Fibroblast of gingiva (primary cell): ENCODE measurements at places on chromosomes 3 and 15.

DNA sequence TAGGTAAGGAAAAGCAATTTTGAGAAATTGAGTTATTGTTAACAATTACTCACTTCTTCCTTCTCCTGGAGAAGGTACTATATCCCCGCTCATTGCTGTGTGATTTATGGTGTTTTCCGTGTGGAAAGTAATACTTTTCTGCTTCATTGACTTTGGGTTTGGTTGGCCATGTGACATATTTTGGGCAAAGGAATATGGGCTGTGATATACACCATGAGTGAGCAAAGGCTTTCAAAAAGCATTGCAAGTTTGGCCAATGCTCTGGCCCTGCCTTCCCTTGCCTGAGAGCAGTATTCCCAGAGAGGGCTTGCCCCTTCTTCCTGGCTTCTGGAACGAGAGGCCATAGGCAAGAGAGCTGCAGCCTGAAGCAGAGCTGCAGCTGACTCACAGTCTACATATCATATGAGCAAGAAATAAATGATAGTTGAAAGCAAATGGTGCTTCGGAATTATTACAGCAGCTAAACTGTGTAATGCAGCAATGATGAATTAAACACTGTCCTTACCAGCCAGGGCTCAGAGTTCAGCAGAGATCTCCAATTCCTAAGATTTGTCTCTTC is 216.8 kb upstream of the CD96 start:
- no peak for DNase-seq

DNA sequence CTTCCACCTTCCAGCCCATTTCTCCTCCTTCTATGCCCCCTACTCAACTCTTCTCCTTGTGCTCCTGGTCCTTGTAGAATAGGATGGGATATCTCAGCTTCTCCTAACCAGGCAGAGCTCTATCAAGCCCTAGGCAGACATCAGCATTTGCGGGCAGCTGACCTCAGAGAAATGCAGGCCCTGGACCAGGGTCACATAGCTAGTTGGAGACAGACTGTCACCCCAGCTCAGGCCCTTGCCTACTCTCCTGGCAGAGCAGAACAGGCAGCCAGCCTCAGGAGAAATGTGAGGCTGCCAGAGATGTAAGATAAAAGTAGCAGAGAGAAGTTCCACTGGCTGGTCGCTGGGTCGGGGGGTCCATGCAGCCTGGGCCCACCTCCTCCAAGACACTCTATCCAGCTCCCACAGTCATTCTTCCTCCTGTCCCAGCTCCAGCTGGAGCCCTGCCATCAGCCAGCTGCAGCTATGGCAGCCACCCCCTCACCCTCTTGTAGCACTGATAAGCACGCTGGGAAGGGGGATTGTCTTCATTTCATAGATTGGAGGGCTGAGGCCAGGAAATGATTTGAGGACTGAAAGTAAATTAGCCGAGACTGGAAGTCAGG is 4.0 kb downstream of the CYP8B1 start:
- no peak for DNase-seq

- DNase-seq: no peak
Observed at GRCh38 chr15:67744331-67745072, 80.8 kb upstream of the SKOR1 start.

GRCh38 chr3:135368316-135368715 is 573.3 kb downstream of the EPHB1 start:
- DNase-seq: no peak

GRCh38 chr15:69804786-69805185 is 292.9 kb downstream of the TLE3 start:
- DNase-seq: no peak
